ENCODE measurements at places on chromosomes 1 and 21.
A peak's percentile ranks its signal among the peaks of the same experiment; 100 is the strongest.

DNA sequence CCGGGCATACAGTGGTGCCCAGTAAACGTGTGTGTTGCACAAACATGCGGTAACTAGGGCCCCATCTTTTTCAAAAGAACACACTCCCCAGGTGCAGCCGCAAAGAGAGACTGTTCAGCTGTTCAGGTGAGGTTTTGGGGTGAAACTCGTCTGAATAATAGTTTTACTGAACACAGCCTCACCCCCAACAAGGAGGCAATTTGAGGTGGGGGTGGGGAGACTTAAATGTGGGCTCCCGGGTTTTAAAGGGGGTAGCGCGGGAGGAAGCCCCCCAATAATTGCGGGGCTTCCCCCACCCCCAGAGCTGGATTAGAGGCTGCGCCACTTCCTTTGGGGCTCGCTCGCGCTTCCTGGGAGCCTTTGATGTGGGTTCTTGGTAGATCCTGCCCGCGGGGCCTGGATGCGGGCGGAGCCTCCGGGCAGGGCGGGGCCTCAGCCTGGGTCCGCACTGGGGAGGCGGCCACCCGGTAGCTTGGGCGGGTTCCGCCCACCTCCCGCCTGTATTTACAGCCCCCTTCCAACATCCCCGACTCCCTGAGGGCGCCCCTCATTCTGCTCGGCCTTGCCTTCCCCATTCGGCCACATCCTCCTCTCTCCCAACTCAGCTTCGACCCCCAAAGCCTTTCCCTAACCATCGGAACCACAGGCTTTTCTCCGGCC is 6.4 kb upstream of the EPHA2 start:
- peak; percentile 58 for DNase-seq

DNA sequence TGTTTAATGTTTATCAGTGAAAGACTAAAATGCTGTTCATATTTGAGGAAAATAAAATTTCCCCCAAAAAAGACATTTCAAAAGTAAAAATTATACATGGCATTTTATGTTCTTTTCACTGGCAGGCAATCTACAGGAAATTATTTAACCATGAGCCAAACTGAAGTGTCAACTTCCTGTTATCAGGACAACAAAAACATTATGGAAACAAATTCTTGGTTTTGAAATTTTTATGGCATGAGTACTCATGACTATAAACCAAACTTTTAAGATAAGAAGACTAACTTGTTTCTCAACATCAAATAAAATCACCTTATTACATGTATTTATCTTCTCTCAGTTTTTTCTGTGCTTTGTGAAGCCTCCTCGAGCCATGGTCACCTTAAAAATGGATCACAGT is 698.6 kb downstream of the LTN1 start:
- no peak for DNase-seq

DNA sequence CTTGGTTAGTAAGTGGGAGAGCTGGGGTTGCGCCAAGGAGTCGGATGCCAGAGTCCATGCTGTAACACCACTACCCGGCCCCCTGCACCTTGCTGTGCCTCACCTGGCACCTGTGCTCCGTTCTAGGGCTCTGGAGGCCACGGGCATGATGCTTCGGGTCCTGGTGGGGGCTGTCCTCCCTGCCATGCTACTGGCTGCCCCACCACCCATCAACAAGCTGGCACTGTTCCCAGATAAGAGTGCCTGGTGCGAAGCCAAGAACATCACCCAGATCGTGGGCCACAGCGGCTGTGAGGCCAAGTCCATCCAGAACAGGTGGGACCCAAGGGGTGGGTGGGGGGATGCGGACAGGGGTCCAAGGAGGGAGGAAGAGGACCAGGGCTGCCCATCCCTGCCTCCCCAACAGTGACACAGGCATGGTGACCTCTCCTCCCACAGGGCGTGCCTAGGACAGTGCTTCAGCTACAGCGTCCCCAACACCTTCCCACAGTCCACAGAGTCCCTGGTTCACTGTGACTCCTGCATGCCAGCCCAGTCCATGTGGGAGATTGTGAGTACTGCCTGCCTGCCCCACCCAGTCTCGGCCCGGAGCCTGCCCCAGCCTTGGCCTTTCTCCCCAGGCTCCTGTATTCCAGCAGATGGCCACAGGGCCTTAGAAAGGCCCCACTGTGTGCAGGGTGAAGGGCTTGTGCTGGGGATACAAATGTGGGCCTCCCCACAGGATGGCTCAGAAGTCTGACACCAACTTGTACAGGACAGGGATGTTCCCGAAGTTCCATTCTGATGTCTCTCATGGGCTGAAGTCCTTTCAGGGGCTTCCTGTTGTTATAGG is 9.6 kb upstream of the HTR6 start:
- DNase-seq: no peak

DNA sequence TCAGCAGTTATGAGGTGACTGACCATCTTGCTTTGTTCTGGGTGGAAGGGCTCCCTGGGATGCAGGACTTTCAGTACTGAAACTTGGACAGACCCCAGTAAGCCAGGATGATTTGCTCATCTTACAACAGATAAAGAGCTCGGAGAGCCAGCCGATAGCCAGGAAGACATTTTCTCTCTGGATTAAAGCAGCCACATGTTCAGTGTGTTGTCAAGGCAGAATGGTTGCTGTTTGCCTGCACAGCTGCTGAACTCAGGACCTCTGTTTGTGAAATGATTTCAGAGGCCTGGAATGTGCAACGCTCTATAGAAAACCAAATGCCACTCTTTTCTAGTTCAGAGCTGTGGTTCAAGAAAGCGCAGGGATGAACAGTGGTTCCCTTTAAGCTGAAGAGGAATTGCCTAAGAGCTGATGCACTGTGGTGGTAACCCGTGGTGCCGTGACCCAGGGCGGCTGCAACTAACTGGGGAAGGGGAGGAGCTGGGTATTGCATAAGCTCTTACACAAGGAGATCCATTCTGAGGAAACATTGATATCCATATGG is 40.7 kb downstream of the CASQ2 start:
- no peak for DNase-seq

All from stimulated activated CD4-positive, alpha-beta T cell treated with anti-CD3 and anti-CD28 coated beads, Interleukin-12 subunit alpha, Interleukin-12 subunit beta, amount 100 ng/mL, for 24 hours (primary cell).